KBM-7 (cell line): ENCODE measurements at places on chromosomes 2 and 18.

DNA sequence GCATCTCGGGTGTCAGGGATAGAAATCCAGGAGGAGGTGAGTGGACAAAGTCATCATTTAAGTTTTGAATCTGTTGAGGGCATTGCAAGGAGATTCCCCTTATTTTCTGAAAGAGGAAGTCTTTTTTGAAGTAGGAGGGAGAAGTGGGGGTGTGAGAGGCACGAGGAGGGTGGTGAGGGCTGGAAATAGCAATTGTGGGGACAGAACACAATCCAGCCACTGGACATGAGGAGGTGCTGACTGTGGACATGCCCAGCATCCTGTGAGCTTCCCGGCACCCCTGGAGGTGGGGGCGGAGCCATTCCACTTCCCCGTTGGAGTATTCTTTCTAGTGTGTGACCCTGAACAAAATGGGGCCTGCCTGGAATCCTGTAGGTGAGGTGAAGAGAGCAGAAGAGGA is 310.7 kb upstream of the EPAS1 start:
- peak; percentile 41 for DNase-seq

DNA sequence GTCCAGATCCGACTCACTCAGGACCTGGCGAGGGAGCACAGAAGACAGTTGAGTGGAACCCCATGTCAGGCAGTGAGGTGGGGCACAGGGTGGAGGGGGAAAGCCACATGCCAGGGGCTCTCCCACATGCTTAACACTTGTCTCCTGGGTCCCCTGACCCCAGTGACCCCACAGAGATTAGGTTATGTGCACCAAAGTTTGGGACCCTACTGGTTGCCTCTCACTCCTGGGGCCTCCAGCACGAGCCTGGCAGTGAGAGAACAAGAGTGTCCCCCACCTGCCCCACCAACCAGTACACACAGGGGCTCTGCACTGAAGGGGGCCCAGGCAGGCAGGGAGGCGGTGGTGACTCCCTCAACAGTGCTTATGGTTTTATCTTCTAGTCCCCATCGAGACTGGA is 58.3 kb downstream of the CIB4 start:
- no peak for DNase-seq

DNA sequence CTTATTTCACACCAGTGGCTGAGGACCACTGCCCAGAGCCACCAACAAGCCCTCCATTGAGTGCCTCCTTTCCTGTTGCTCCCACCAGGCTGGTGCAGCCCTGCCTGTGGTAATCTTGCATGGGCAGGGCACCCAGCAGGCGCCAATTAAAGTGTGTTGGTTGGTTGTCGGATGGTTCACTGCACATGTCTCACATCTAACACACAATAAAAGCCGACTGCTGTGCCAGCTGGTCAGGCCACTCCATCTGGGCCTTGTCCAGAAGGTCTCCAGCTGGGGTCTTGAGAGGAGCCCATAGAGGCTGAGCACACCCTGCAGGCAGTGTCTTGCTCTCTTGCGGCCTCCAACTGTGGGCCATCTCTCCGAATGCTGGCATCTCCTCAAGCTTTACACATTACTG is 494.8 kb upstream of the KLHL29 start:
- no peak for DNase-seq

GRCh38 chr2:79960519-79960918 is 344.0 kb downstream of the LRRTM1 start:
- no peak for DNase-seq

DNA sequence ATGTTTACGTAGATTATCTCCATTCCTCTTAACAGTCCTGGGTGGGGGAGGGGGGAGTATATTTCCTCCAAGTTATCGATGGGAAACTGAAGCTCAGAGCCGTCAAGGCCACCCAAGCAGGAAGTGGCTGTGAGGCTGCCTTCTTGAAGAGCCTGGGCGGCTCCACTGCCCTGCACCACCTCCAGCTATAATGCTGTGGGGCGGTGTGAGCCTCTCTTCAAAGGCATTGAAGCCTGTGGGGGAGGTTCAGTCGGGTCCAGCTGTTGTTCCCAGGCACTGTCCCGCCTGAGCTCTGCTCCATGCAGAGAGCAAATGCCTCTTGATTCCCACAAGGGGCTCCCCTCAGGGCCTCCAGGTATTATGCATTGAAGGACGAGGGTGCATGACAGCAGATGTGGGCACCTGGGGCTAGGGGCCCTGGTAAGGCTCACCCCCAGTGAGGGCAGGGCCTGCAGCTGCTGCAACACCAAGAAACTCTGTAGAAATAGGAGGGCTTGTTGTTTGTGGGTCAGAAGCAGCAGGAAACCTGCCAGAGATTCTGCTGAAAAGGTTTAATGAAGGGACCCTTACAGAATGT is 29.5 kb upstream of the LAPTM4A start:
- no peak for DNase-seq

DNA sequence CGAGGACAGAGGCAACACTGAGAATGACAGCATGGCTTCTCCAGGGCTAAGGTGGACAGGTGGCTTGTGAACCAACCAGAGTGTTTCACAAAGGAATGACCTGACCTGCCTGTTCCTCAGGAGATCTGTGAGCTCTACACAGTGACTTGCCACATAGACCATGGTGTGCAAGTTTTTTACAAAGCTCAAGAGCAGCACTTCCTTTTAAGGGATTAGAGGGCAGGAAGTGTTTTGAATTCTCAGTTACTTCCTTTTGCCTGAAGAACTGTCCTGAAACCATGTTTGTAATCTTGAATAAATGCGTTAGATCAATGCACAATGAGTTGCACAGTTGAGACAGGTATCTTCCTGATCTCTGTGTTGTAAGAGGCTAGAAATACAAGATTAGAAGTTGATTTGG is 421.9 kb downstream of the THSD7B start:
- DNase-seq: no peak

DNA sequence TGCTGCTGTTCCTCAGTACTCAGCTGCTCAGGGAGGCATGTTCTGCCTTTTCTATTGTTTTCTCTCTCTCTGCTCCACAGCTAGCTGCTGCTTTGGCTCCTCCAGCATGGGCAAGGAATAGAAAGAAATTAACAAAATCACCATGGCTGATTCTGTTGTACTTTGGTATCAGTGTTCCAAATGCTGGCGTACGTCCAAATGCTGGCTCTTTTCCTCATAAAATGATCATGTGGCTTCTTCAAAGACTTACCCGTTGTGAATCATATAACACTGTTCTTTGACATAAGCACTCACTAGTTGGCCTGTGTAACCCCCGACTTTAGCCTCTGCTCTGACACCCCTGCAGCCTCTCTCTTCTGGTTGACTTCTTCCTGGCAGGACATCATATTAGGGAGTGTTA is 547.6 kb downstream of the CPS1 start:
- DNase-seq: no peak

DNA sequence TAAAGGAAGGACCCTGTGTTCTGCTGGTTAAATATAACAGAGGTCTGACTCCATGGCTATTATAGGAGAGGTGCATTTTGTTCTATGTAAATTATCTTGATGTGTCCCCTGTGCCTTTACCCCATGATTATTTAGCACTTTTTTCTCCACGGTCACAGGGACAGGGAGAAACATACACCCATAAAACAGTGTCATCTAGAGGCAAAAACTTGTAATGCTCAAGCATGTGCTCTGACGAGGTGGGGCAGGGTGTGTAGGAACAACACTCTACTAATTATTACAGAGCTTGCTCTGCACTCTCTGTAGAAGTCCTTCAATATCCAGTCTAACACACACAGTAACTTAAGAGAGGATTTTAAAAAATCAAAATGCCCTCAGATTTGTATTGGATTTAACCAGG is 187.9 kb downstream of the NEDD4L start:
- peak; percentile 9 for DNase-seq

GRCh38 chr2:105072039-105072438 is 34.2 kb downstream of the MRPS9 start:
- DNase-seq: no peak

GRCh38 chr18:908758-909724 is 4.4 kb downstream of the ADCYAP1 start:
- DNase-seq: no peak

- no peak for DNase-seq
These were observed 239.6 kb downstream of the CDH20 start for GRCh38 chr18:61572871-61573270.

DNA sequence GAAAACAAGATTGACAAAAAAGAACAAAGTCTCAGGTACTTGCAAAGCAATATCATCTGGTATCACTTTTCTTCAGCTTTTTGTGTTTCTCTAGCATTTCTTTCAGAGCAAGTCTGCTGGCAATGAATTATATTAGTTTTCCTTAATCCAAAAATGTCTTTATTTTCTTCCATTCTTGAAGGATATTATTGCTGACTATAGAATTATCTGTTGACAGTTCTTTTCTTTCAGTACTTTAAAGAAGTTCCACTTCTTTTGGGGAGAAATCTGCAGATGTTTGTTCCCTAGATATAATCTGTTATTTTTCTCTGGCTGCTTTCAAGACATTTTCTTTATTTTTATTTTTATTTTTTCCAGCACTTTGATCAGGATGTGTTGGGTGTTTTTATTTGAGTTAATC is 161.8 kb upstream of the SPRED2 start:
- no peak for DNase-seq

DNA sequence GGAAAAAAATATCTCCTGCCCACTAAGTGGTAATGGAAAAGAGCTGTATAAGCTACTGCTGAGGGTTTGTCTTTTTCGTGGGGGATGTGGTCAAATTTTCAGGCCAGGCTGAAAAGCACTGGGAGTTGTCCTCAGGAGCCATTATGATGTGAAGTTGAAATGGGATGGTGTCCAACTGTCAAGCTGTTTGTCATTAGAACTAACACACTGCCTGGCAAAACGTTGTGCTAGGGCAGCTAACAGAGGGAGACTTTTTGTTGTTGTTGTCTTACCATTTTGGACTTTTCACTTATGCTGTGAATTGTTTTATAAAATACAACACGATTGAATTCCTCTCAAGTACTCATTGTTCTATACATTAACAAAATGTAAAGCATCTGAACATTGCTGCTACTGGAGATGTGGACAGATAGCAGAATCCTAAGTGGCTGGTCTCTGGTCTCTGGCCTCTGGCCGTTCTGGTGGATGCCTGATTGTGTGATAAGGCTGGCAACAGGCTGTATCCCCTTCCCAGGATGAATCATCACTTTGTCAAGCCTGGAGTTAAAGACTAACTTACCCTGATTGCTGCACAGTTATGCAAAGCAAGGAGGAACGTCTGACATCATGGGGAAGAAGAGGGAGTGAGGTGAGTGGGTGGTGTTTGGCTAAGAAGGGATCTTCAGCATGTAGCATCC is 2.3 kb downstream of the MYO1B start:
- no peak for DNase-seq

GRCh38 chr2:98515250-98515991 is 70.8 kb downstream of the INPP4A start:
- DNase-seq: no peak

- peak; percentile 78 for DNase-seq
These were observed 7.6 kb downstream of the ITGA6 start for GRCh38 chr2:172434821-172435605.

GRCh38 chr18:54671291-54671881 is 80.3 kb downstream of the DYNAP start:
- peak; percentile 60 for DNase-seq

GRCh38 chr2:189937691-189938090 is 124.8 kb downstream of the MSTN start:
- no peak for DNase-seq
